HCT116 (cell line): ENCODE measurements at places on chromosomes 1 and 21.

GRCh38 chr1:54159733-54160316 is 7.0 kb upstream of the CDCP2 start:
- no peak for DNase-seq

- DNase-seq, result no peak
Measured at GRCh38 chr1:172637522-172637921, 21.4 kb upstream of the FASLG start.

- no peak for DNase-seq
Measured at GRCh38 chr1:89198081-89198480, 661 bp downstream of the GBP4 start.

DNA sequence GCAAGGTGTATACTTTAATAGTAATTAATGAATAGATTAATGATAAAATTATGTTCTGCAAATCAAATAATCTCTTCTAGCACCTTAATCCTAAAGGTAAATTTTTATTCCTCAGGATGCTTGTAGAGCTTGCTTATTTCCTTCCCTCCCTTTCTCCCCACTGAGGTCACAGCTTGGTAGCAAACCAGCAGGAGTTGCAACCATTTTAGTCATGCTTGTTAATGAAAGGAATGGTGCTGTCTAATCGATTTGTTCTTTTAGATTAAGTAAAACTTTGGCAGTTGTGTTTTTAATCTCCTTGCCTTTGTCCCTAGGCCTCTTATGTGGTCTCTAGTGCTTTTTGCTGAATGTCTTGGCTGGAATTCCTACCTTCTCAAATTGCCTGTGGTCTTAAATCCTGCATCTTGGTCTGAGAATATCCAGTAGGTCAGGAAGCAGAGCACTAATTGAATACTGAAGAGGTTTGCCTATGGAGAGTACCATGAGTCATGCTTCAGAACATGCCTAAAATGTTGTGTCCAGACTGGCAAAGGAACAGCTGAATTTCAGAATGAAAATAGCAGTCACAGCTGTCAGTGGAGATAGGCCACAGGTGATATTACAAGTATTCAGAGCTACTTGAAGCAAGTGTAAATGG is 36.3 kb upstream of the RWDD3 start:
- no peak for DNase-seq

- no peak for DNase-seq
Measured at GRCh38 chr1:197225611-197226010, 42.4 kb upstream of the CRB1 start.
